ENCODE measurements at places on chromosomes 4 and X. TPM values are rescaled to one million over a fixed set of nuclear protein-coding genes. Genes with fewer than 3 reads are reported as not detected.

Gene ITM2A
- total RNA-seq, result 141 TPM

Gene LGI2
- not detected for total RNA-seq

Gene ADAM29
- total RNA-seq, result not detected

DNA sequence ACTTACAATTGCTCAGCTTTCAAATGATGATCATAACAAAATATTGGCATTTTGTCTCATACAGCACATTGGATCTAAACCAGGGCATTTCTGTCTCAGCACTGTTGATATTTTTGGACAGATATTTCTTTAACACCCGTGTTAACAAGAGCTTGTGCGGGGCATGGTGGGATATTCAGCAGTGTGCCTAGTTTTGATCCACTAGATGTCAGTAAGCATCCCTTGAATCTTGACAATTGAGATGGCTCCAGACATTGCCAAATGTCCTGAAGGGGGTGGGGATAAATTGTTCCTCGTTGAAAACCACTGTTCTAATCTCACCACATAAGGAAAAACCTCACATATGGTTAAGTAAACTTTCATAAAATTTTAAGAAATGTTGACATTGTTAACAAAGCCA, 806.3 kb downstream of the STIM2 start:
- H3K27me3 ChIP-seq, result no peaks in the 10 kb centered on the region
- no peaks in the 10 kb centered on the region for H3K4me1 ChIP-seq
- no peak overlapping the region for H3K27ac ChIP-seq
- no peaks in the 10 kb centered on the region for H3K36me3 ChIP-seq
- no peak overlapping the region for H3K4me3 ChIP-seq
- no peak for DNase-seq

All from naive thymus-derived CD4-positive, alpha-beta T cell (primary cell).